Hepatic stellate cell (primary cell): ENCODE measurements at places on chromosomes 4 and X.
A peak's percentile ranks its signal among the peaks of the same experiment; 100 is the strongest.

DNA sequence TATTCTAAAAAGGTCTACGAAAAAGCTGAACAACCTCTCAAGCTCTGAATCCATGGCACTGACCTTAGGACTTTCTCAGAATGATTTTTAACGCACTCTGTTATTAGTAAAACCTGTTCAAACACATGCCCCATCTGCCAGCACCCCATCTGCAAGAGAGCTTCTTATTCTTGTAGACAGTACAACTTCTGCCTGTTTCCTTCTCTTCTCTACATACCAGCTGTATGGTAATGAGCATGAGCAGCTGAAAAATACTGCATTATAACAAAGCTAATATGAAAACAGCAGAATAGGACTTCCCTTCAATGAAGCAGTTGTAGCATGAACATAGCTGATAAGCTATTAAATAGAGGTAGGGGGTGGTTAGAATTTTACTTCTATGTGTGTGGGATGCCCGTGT, 167.9 kb downstream of the FBXW7 start:
- DNase-seq: no peak

DNA sequence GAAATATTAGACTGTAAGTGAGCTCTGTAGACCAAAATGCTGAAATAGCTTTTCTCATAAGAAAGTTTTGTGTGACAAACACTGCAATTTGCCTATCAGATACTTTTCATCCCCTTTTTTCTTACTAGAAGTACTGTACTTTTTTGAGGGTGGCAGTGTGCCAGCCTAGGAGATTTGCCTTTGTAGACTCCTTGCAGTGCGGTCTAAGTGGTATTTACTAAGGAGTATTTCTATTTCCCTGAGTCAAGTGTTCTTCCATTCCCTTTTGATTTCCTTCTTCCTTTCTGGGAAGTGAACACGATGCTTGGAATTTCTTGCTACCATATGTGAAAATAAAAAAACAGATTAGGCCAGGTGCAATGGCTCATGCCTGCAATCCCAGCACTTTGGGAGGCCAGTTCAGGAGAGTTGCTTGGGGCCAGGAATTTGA, 34.6 kb downstream of the PDLIM5 start:
- DNase-seq: no peak

DNA sequence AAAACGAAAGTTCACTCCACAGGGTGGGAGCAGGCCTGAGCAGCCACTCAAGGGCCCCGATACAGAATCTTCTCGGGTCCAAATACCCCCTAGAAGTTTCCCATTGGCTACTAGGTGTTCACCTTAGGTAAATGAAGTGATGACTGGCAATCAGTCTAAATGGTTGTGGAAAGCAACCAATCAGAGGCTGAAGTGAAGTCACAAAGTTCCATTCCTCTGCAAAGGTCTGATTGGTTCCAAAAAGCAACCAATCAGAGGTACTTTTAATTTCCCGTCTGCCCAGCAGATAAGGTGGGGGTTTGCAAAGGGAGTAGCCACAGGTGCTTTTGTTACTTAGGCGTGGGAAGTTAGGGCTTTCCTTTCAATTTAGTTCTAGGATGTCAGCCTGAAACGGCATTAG, 58.2 kb upstream of the NKAP start:
- DNase-seq: no peak

GRCh38 chr4:102593147-102593546, 92.0 kb downstream of the NFKB1 start:
- DNase-seq: no peak

DNA sequence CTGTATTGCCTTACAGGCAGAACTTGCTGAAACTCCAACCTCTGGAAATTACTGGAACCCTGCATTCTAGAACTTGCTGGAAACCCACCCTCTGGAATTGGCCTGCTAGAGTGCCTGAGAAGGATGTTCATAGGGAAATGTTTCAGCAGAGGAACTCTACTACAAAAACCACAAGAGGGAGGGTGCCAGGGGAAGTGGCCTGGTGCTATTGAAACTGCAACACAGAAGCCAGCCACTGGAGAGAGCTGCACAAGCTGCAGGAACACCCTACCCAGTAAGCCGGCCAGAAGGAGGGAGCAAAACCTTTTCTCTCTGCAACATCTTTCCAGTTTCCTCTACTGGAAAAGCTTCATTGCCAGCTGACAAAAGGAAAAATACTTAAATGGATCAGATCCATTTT, 2.5 kb upstream of the BRWD3 start:
- peak; percentile 7 for DNase-seq

GRCh38 chr4:38177641-38178391, 217.6 kb downstream of the PTTG2 start:
- DNase-seq: no peak

DNA sequence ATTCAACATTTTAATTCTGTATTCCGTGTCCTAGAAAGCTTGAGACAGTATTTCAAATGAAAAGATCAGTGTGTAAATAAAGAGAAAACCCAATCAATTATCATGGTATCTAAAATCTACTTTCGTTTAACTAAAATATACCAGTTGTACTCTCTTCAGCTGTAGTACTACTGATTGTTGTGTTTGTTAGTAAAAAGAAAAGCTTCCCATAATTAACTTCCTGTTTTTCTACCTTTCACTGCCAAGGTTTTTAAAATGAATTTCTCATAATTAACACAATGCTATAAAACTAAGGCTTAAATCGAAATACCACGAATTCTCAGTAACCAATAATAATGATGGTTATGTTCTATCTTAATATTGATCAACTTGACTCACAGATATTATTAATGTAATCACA, 37.4 kb downstream of the PPP3CA start:
- no peak for DNase-seq

- DNase-seq: no peak
Measured at GRCh38 chr4:62023633-62024032, 823.5 kb downstream of the ADGRL3 start.

- DNase-seq: no peak
Measured at GRCh38 chr4:22876270-22876669, 183.5 kb downstream of the GBA3 start.

- peak; percentile 16 for DNase-seq
Measured at GRCh38 chrX:51608766-51609165, 9.9 kb downstream of the CENPVL3 start.

GRCh38 chrX:86133761-86134160, 14.5 kb upstream of the DACH2 start:
- DNase-seq: no peak

- DNase-seq: no peak
Measured at GRCh38 chr4:185227131-185227551, 17.7 kb downstream of the SNX25 start.

DNA sequence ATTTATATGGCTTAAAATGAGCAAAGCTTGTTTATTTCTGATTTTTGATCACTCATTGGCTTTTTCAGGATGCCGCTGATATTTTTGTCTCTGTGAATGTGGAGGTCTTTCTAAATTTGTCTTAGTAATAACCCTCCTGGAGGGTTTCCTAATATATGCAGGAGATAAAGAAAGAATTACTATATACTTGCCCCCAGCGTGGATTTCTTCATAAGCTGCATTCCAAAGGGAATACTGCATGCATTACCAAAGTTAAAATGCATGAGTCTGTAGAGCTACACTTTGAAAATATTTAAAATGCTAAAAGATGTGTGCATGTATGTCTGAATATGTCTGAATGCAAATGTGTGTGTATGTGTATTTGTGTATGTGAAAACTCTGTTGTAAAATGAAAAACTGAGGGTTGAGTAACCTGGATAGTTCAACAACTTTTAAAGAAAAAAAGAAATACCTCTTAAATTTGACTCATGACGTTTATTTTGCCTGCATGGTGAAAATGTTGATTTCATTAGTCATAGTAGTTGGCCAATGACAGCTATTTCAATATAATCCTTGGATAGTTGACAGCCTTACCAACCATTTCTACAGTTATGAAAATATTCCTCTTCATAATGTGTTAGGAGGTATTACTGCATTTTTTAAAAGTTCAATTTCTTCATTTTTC, 113.2 kb upstream of the ZNF827 start:
- peak; percentile 29 for DNase-seq

DNA sequence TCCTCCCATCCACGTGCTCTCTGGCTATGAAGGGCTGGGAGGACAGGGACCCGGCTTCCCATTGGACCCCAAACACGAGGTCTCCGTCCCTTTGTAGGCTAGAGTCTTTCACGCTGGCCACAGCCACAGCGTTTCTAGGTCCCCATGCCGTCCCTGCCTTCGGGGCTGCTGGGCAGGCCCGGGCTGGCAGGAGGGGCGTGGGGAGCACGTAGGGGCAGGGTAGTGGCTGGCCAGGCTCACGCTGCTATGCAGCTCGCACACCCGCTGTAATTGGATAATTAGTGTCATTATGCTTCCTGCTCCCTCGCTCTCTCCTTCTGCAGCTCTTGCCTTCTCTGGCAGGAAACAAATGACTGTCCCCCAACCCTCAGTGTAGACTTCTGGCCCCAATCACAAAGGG, 9.8 kb downstream of the ATP2B3 start:
- DNase-seq: no peak

- peak; percentile 47 for DNase-seq
Measured at GRCh38 chrX:19846995-19847790, 40.2 kb downstream of the SH3KBP1 start.

GRCh38 chrX:123455693-123456092, 271.6 kb downstream of the GRIA3 start:
- DNase-seq: no peak

GRCh38 chr4:52248820-52249219, 197.7 kb downstream of the SPATA18 start:
- no peak for DNase-seq

GRCh38 chrX:44012484-44013096, 39.4 kb upstream of the NDP start:
- DNase-seq: no peak

DNA sequence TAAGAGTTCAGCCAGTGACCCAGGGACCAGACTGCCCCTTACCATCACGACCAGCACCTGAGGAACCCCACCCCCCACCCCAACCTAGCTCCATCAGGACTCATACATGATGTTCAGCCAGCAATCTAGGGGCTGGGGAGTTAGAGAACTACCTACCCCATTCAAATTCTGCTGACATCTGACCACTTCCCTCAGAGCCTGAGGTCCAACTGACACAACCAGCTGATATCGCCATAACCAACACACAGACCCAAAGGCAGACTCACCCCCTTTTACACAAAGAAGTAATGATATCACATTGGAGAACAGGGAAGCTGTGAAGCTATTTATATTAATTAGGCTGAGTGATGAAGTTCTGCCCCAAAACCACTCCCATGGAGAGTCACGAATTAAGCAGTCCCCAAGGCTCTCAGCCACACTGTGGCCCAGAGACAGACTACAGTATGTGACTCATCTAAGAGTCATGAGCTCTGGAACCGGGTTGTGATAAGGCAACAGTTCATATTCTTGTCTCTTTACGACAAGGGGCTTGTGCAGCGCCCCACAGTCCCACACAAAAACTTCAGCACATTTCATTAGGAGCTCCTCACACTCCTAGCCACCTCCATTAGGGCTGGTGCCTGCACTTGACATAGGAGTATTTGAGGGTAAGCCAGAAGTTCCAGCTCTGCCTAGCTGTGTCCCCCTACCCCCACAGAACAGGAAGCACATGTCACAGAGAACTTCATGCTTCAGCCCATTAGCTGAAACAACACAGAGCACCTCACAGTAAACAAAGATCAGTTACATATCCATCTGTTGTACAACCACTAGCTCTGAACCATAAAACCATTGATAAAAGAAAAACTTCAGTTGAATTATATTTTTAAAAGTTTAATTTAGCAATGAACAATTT, 184.7 kb upstream of the ZCCHC13 start:
- peak; percentile 51 for DNase-seq

DNA sequence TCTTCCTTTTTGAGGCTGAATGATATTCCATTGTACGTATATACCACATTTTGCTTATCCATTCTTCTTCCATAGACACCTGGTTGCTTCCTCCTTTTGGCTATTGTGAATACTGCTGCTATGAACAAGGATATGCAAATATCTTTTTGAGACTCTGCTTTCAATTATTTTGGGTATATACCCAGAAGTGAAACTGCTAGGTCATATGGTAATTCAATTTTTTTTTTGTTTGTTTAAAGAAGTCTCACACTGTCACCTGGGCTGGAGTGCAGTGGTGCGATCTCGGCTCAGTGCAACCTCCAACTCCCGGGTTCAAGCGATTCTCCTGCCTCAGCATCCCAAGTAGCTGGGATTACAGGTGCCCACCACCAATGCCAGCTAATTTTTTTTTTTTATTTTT, 75.3 kb downstream of the METTL14 start:
- no peak for DNase-seq

GRCh38 chr4:80036949-80037685, 35.9 kb downstream of the ANTXR2 start:
- DNase-seq: peak; percentile 32

DNA sequence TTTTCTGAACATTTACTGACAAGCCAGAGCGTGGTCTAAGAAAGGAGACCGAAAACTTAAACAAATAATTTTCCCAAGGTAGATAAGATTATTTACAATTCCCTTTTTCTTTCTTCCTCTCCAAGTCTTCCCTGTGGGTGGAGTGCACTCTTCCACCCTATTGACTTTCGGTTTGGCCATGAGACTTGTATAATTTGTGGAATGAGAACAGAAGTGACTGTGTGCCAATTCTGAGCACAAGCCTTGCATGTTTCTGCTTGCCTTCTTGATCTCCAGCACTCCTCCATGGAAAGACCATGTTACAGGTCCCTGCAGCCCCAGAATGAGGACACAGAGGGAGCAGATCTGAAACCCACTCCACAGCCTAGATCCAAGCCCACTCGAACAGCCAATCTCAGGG, 150.0 kb upstream of the HPGD start:
- DNase-seq: no peak

GRCh38 chr4:82394896-82395295, 21.1 kb upstream of the HNRNPD start:
- no peak for DNase-seq
